ENCODE measurements at places on chromosomes 6 and 20. TPM values are rescaled to one million over a fixed set of nuclear protein-coding genes. Genes with fewer than 3 reads are reported as not detected.

GRCh38 chr20:16707674-16708073 is 22.2 kb upstream of the SNRPB2 start:
- no peak for DNase-seq

Gene ADGRF4
- not detected for polyA plus RNA-seq

DNA sequence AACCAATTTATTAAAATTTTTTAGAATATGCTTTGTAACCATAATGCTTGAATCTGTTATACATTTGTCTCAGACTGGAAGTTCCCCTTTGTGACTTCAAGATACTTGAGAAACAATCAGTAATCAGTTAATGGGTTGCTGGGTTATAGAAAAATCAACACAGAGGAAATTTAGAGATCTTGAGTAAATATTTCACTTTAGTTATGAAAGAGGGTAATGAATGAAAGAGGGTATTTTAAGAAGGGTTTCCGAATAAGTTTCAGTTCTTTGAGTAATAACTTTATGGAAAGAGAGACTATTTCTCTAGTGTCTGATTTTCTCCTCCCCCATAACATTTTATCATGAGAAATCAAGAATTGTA is 21.4 kb downstream of the ZFAND3 start:
- DNase-seq, result no peak

DNA sequence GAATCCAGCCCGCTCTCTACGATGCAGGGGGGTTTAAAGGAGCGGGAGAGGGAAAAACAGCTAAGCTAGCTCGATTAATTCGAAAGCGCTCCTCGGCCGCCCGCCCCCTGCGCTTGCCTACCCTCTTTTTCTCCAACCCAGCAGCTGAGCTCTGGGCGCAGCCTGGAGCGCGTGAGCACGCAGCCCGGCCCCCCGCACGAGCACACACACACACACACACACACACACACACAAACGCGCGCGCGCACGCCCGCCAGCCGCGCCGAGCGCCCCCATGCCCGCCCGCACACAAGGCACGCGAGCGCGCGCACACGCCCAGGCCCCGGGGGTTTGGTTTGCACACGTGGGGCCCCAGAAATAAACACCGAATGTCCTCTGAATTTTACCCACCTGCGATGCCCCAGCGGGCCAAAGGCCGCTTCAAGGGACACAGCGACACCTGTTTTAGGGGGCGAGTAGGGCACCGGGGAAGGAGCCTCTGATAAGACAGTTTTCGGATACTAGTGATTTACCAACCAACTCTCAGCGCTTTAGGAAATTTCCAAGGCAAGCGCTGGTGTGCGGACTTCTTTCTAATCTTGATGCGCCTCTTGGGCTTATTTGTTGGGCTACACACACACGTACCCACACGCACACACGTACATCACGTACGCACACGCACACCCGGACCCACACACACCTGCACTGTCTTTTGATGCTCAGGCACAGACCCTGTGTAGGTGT is 802 bp upstream of the NRN1 start:
- DNase-seq, result peak; percentile 68

Gene ATAT1
- polyA plus RNA-seq, result 36.2 TPM

DNA sequence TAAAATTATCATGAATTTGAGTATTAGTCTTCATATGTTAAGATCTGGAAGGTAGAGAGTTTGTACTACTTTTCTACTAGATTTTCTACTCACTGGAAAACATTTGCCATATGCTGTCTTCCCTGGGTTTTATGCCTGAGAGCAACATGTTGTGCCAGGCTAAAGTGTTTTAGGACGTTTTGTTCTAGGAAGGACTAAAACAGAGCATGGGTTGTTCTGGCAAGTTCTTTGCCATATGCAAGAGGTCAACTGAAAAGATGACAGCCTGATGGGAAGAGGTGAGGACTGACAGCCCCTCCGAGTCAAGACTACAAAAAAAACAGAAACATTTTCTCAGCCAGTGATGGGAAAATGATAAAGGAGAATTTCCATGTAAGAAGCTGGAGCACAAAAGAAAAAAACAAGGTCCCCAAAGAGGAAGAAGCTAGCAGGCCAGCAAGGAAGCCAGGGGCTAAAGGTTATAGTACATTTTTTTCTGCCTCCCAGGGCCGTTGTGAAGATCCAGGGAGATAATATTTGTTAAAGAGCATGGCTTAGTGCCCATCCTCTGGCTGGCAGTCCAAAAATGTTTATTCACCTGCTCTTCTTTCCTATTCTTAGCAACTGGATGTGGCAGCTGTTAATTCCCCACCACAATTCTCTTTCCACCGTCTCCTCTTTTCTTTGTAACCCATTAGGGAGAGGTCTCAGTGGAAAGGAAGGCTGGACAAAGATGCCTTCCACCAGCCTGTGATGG is 7.8 kb downstream of the SCGN start:
- DNase-seq, result no peak

- DNase-seq, result peak; percentile 12
These were observed 41.5 kb downstream of the SH3BGRL2 start for GRCh38 chr6:79672631-79673111.

GRCh38 chr20:53883098-53883911 is 187.1 kb downstream of the BCAS1 start:
- DNase-seq, result no peak

DNA sequence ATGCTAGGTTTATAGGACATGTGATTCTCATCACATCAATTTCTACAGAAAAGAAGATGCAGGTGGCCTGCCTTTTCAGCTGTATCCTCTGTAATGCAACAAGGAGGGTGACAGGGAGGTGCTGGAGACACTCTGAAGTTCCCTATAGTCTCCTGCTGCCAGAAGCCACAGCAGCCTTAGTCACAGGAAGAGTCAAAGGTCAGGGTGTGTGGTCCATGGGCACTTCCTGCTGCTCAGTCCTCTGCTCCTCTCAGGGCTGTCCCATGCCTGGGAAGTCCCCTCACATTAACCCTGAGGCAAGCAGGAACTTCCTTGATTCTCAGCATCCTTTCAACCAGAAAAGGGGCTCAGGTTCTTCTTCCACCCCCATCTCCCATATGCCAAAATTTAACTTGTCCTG is 144.8 kb upstream of the FOXA2 start:
- no peak for DNase-seq

- no peak for DNase-seq
These were observed 5.5 kb upstream of the SDC4 start for GRCh38 chr20:45353746-45354145.

Gene SYCP2L
- 0.82 TPM for polyA plus RNA-seq

- DNase-seq, result no peak
These were observed 34.0 kb downstream of the BMP5 start for GRCh38 chr6:55841341-55841740.

DNA sequence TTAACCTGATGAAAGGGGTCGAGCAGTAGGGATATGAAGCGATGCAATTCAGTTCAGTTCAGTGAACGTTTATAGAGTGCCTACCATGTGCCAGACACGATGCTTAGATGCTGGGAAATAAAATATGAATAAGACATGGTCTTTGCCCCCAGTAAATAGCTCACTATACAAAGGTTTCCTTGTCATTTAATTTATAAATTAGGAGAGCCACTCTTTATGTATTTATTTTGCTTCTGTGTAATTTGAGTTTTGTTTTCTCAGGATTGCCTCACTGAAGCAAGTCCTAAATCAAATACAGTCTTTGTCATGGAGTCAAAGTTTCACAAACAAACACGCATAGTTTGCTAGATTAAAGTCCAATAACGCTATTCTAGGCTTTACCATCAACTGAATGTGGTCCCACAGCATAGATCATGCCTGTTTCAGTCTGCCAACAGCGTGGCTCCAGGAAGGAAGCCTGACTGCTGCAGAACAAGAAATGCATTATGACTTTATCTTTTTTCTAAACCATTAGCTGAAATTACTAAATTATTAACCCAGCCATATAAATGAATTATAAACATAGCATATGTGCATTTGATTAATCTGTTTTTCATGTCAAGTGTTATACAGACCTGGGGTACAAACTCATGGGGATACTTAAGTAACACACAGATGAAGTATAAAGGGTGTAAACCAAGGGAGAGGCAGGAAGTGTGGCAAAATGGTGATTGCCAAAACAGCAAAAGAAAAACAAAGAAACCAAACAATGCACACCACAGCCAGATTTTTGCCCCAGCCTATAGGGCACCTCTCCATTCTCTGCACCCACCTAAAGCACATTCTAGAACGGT is 29.8 kb upstream of the CCN2 start:
- no peak for DNase-seq

DNA sequence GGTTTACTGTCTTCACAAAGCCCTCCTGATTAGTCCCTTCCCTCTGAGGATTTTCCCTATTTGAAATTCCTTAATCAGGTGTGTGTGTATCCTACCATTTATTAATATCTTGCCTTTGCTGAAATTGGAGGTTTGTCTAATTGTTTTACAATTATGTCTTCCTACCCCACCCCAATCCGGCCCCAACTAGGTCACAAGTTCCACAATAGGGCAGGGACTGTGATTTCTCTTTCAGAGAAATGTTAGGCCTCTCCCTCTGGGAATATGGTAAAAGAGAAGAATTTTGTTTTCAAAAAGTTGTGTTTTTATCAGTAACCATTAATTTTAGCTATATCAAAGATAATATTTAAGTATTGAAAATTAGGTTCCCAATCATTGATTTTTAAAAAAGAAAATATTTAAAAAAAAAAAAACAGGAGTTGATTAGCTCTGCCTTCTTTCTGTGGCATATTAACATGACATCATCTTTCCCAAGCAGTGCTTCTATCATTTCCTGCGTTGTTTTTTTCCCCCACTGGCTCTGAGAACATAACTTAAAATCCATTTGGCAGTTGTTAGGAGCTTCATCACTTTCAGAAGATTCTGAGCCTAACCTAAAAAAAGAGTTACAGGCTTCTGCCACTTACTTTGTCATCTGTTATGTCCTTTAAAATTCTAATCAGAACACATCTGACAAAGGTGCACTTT is 36.1 kb downstream of the BLOC1S5 start:
- DNase-seq, result no peak

Measured in SK-N-SH (cell line).